ENCODE measurements at places on chromosomes 7 and 10.

DNA sequence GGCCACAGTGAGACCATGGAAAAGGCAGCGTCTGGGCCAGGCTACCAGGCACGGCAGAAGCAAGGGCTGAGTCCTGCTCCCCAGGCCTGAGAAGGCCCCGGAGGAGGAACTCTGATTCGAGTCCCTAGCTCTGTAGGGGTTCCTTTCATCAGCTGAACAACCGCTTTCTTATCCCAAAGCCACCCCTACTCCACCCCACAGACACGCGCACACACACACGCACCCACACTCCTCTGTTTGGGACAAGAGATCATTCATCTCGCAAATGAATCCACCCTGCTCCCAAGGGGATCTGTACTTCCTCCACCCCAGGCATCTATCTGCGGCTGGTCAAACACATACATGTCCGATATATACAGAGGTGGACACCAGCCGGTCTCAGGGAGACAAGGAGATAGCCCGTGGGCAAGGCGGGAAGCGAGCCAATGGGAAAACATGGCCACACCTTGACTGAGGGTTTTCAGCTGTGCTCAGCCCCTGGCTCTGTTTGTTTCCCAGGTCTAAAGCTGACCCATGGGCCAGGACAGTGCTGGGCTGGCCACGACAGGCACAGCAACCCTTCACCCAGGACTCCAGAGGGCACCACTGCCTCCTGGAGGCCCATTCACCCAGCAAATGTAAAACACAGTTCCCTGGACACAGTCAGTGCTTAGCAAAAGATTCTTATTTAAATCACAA, 7.3 kb downstream of the ZCCHC24 start:
- no peak for DNase-seq

DNA sequence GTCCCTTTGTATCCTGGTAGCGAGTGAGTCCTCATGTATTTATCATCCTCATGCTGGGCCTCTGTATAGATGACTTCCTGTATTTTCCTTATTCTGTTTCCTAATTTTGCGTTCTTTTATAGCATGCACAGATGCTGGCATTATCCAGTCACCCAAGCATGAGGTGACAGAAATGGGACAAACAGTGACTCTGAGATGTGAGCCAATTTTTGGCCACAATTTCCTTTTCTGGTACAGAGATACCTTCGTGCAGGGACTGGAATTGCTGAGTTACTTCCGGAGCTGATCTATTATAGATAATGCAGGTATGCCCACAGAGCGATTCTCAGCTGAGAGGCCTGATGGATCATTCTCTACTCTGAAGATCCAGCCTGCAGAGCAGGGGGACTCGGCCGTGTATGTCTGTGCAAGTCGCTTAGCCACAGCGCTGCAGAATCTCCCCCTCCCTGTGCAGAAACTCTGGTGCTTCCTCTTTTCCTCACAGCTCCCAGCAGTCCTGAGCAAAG, 183.1 kb upstream of the PRSS58 start:
- no peak for DNase-seq

DNA sequence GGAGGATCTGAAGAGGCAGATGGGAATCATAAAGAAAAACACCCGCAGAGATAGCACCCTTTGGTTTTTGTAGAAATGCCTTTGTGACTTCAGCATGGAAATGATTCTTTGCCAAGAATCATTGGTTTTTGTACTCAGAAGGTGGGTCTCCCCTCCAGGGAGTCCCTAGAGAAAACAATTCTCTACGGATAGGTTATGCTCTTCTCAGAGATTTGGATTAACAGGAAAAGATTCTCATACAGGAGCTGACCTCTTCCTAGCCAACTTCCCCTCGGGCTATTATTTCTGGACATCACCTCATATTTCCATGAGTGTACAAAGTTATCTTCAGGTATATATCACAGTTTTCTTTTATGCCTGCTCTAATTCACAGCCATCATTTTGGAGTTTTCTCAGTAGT, 274.2 kb upstream of the HABP2 start:
- no peak for DNase-seq

- no peak for DNase-seq
Observed at GRCh38 chr7:103094102-103094501, 19.2 kb downstream of the ARMC10 start.

DNA sequence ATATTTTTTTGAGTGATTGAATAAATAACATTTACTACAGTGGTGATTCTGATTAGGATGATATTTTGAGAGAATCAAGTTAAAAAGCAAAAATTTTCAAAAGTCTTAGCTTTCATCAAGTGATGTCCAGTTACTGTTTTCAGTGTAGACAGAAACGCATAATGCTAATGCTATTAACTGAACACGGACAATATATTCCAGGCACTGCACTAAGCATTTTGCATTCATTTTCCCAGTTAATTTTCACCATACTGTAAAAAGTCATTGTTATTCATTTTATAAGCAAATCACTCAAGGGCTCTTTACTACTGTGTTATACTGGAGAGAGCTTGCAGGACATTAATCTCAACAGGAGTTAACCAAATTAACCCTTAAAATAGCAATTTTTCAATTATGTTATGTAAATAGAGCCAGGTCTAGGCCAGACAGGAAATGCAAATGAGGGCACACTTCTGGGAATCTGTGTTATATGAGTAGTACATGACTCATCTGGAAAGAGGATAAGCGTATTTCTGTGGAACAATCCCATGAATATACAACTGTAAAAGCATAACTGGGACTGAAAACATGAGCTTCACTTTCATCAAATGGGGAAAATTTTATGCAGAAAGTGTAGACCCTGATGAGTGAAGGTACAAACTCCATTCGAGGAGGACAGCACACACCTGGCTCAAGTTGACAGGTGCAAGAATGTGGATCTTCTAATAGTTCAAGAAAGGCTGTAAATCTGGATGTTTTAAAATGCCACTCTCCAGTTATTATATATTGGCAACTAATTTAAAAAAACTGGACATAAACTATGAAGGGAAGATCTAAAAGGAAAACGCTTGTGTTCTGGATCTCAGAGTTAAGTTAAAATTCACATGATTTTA, 75.4 kb downstream of the ANK3 start:
- DNase-seq, result peak; percentile 56

Measured in AG10803 (cell line).